ENCODE measurements at places on chromosomes 12 and 14. TPM values are rescaled to one million over a fixed set of nuclear protein-coding genes. Genes with fewer than 3 reads are reported as not detected.
A peak's percentile ranks its signal among the peaks of the same experiment; 100 is the strongest.

SCFD1 gene
- total RNA-seq: 28.6 TPM

ATXN7L3B gene
- total RNA-seq: 22.0 TPM

GARIN6 gene
- not detected for total RNA-seq

TMTC1 gene
- 60.1 TPM for total RNA-seq

AQP6 gene
- 0.08 TPM for total RNA-seq

DNA sequence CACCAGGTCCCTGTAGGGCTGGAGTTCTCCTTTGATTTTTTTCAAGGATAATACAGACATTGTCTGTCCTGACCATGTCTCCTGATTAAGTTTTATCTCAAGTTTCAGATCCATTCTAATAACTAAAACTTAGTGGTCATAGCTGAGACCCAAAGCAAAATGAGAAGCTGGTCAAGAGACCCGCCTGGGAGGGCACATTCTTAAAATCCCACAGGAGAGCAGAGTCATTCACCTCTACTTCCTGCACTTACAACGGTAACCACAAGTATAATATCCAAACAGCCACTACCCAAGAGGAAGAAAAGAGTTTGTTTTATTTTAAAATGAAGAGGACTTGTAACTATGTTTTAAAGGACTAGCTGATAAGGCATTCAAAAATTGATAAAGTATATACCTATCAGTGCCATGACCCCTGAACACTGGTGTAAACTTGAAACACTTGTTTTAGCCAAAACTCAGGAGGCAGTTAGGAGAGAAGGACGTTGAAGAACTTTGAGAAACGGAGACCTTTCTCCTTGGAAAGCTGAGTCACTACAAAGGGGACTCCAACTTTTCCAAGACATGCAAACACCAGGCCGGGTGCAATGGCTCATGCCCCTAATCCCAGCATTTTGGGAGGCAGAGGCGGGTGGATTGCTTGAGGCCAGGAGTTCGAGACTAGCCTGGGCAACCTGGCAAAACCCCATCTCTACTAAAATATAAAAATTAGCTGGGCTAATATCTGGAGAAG lies 478.2 kb downstream of the GLT1D1 start:
- H3K4me3 ChIP-seq: no peak overlapping the region
- no peaks in the 10 kb centered on the region for H3K27me3 ChIP-seq
- H3K27ac ChIP-seq: no peak overlapping the region

DNA sequence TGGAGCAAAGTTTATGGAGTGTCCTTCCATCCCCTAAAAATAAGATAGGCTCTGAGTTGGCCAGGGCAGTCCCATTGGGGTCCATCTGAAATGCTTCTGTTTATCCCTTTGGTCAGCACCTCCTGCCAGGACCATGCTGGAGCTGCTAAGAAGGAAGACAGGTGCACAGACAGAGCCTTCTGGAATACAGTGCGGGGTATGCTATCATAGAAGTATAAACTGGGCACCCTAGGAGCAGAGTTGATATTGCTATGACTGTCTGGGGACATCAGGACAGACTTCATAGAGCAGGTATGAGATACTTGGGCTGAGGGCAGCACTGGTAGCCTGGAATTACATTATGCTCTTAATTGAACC lies 170.4 kb upstream of the HIF1A start:
- no peak for DNase-seq
- H3K27me3 ChIP-seq: no peaks in the 10 kb centered on the region
- H3K4me1 ChIP-seq: peaks cover 45% of the 10 kb centered on the region
- H3K4me3 ChIP-seq: no peak overlapping the region
- peak overlapping the region; percentile 89 for H3K27ac ChIP-seq

DNA sequence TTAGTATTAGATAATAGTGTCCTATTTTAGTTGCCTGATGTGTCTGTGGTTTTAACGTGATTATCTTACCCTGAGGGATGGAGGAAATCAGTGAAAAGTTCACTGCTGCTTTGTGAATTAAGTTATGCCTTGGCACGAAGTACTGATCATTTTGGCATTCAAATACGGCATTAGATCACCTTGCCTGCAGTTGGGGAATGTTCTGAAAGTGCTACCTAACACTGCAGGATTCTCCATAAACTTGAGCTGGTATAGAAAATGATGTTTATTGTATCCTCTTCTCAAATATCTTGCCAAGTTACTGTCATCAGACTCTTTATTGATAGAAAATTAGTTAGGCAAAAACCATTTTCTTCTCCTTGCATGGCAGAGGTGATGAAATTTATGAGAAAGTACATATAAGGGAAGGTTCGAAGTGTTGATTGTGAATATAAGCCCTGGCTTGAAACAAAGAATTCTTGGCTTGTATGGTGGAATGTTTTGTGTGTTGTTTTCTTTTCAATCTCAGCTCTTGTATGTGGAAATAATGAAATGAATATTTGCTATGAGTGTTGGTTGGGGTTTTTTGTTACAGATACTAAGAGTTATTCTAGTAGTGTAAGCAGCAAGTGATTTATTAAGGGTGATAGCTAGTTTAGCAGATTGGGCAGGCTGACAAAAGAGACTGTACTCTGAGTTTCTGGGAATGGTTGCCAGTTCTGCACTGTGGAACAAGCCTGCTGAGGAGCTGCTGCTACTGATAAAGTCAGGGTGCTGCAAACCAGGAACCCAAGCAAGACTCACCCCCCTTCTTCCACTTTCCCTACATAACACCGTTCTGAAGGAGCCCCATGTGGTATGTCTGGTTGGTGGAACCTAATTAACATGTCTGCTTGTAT lies 448.3 kb downstream of the PCNX1 start:
- H3K4me1 ChIP-seq: peaks cover 17% of the 10 kb centered on the region
- no peak overlapping the region for H3K27ac ChIP-seq
- no peaks in the 10 kb centered on the region for H3K27me3 ChIP-seq
- no peak for DNase-seq
- H3K4me3 ChIP-seq: no peak overlapping the region

GRCh38 chr12:82619644-82620043 lies 67.1 kb upstream of the TMTC2 start:
- H3K4me1 ChIP-seq: no peaks in the 10 kb centered on the region
- no peak overlapping the region for H3K27ac ChIP-seq
- no peak for DNase-seq
- H3K4me3 ChIP-seq: no peak overlapping the region
- no peaks in the 10 kb centered on the region for H3K36me3 ChIP-seq

AKAP3 gene
- total RNA-seq: 7.1 TPM

- H3K27me3 ChIP-seq: no peaks in the 10 kb centered on the region
- no peak for DNase-seq
- H3K27ac ChIP-seq: no peak overlapping the region
- no peaks in the 10 kb centered on the region for H3K36me3 ChIP-seq
Observed at GRCh38 chr14:55562135-55562534, 17.9 kb upstream of the KTN1 start.

KLRF2 gene
- total RNA-seq: not detected

DCN gene
- total RNA-seq: 1,906 TPM

DNA sequence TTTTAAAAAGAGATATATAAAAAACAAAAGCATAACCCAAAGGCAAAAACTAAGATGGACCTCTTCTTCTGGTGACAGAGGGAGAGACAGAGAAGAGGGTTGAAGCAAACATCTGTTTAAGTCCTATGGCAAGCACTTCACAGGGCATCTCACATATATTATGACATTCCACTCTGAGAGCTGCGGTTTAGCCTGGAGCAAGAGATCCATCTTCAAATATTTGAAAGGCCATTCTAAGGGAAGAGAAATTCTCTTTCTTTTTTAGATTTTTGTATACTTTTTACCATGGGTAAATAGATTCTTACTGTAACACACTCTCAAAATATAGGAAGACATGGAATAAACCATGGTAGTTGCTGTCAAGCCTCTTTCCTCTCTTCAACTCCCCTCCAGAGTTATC lies 204.1 kb downstream of the GXYLT1 start:
- no peak overlapping the region for H3K27ac ChIP-seq
- H3K36me3 ChIP-seq: no peaks in the 10 kb centered on the region
- no peaks in the 10 kb centered on the region for H3K27me3 ChIP-seq
- H3K4me1 ChIP-seq: no peaks in the 10 kb centered on the region
- no peak overlapping the region for H3K4me3 ChIP-seq

GRCh38 chr14:22282417-22282816 lies 306.6 kb downstream of the DAD1 start:
- H3K36me3 ChIP-seq: no peaks in the 10 kb centered on the region
- DNase-seq: no peak
- no peak overlapping the region for H3K27ac ChIP-seq
- no peaks in the 10 kb centered on the region for H3K27me3 ChIP-seq
- no peak overlapping the region for H3K4me3 ChIP-seq
- no peaks in the 10 kb centered on the region for H3K4me1 ChIP-seq

PIWIL1 gene
- not detected for total RNA-seq

KCNJ8 gene
- 25.4 TPM for total RNA-seq

- no peaks in the 10 kb centered on the region for H3K27me3 ChIP-seq
- no peak for DNase-seq
- H3K4me1 ChIP-seq: no peaks in the 10 kb centered on the region
- no peaks in the 10 kb centered on the region for H3K36me3 ChIP-seq
- no peak overlapping the region for H3K27ac ChIP-seq
Observed at GRCh38 chr12:120996133-120996746, 17.9 kb downstream of the HNF1A start.

AKAP6 gene
- 112 TPM for total RNA-seq

IL31 gene
- not detected for total RNA-seq

GRCh38 chr14:52917735-52918134 lies 33.1 kb downstream of the FERMT2 start:
- H3K4me3 ChIP-seq: no peak overlapping the region
- peaks cover 7% of the 10 kb centered on the region for H3K4me1 ChIP-seq
- H3K27ac ChIP-seq: no peak overlapping the region
- H3K36me3 ChIP-seq: peaks cover 7% of the 10 kb centered on the region
- no peaks in the 10 kb centered on the region for H3K27me3 ChIP-seq

DNA sequence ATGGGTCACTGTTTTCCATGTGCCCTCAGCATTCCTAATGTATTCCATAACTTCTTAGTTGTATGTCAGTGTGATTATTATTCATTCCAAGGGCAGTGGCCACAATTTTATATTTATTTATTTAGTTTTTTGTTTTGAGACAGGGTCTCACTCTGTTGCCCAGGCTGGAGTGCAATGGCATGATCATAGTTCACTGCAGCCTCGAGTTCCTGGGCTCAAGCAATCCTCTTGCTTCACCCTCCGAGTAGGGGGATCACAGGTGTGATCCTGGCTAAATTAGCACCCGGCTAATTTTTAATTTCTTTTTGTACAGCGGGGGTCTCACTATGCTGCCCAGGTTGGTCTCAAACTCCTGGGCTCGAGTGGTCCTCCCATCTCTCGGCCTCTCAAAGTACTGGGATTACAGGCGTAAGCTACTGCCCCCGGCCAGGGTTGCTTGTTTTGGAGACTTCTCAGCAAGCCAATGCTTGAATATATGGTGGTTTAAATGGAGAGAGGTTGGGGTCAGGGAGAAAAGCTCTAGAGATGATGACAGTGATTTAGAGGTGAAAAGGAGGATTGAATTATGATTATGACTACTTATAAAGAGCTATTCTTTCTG lies 7.6 kb downstream of the GPRC5A start:
- no peaks in the 10 kb centered on the region for H3K27me3 ChIP-seq
- no peaks in the 10 kb centered on the region for H3K36me3 ChIP-seq
- no peak overlapping the region for H3K4me3 ChIP-seq
- peak overlapping the region; percentile 79 for H3K27ac ChIP-seq
- DNase-seq: no peak
- H3K4me1 ChIP-seq: no peaks in the 10 kb centered on the region

GRCh38 chr12:94779485-94779884 lies 129.1 kb upstream of the TMCC3 start:
- no peaks in the 10 kb centered on the region for H3K4me1 ChIP-seq
- no peak for DNase-seq
- no peaks in the 10 kb centered on the region for H3K27me3 ChIP-seq
- no peak overlapping the region for H3K4me3 ChIP-seq
- H3K27ac ChIP-seq: no peak overlapping the region

KRT2 gene
- not detected for total RNA-seq

DNA sequence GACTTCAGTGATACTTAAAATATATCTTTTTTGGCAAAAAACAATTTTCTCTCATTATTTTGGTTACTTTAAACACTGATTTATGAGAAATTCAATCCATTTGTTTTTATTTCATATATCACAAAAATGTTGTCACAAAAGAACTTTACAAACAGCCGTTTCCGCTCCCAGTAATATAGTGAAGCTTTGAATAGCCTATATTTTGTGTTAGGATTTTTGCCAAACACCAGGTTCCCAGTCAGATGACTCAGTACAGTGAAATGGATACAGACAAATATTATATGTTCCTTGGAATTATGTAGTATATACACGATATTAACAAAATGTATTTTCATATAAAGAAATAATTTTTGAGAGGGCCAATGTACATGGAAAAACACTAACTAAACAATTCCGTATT lies 411.1 kb downstream of the CCER1 start:
- H3K4me1 ChIP-seq: no peaks in the 10 kb centered on the region
- no peak overlapping the region for H3K27ac ChIP-seq
- H3K36me3 ChIP-seq: no peaks in the 10 kb centered on the region
- H3K4me3 ChIP-seq: no peak overlapping the region
- H3K27me3 ChIP-seq: no peaks in the 10 kb centered on the region

- no peak for DNase-seq
- H3K36me3 ChIP-seq: no peaks in the 10 kb centered on the region
- H3K27ac ChIP-seq: no peak overlapping the region
- H3K4me1 ChIP-seq: no peaks in the 10 kb centered on the region
Observed at GRCh38 chr14:98138666-98139065, 1133.3 kb downstream of the BCL11B start.

- H3K27ac ChIP-seq: no peak overlapping the region
- peaks cover 6% of the 10 kb centered on the region for H3K36me3 ChIP-seq
- H3K27me3 ChIP-seq: no peaks in the 10 kb centered on the region
- no peaks in the 10 kb centered on the region for H3K4me1 ChIP-seq
- no peak overlapping the region for H3K4me3 ChIP-seq
- no peak for DNase-seq
Observed at GRCh38 chr12:132543298-132544079, 53.5 kb downstream of the FBRSL1 start.

Data from right atrium auricular region (tissue), 2 donors.